Activated naive CD8-positive, alpha-beta T cell treated with anti-CD3 and anti-CD28 coated beads, Interleukin-2, amount 50 U/mL, for 24 hours (primary cell): ENCODE measurements at places on chromosomes 4 and X.

DNA sequence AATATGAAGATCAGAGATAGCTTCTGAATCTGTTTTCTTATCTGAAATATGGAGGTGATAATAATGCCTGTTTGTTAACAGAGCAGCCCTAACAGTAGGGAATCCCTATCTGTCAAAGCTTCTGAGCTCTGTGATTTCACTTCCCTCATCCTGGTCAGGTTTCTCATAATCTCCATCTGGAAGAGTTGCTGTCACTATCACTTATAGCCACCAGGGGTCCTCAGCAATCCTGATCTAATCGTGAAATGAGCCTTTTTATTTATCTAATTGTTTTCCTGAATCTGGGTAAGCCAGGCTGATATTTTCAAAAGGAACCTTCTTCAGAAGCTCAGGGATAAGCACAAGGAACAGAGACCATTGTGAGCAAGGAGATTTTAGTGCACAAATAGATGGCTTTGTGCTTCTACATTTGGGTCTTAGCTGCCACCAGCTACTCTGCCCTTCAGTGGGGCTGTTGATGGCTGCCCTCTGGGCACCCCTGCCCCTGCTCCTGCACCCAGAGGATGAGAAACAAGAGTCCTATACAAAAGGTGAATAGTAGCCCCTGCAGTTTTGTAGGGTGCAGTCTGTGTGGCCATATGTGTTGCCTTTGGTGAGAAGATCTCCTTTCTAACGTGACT, 196.4 kb upstream of the RADX start:
- DNase-seq: peak; percentile 1

DNA sequence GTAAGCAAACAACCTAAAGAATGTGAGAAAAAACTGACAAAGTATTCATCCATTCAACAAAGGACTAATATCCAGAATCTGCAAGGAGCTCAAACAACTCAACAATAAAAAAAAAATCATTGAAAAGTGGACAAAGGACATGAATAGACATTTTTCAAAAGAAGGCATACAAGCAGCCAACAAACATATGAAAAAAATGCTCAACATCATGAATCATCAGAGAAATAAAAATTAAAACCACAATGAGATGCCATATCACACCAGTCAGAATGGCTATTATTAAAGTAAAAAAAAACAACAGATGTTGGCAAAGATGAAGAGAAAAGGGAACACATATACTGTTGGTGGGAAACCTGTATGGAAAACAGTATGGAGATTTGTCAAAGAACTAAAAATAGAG, 120.7 kb upstream of the ADGRL3 start:
- no peak for DNase-seq

- no peak for DNase-seq
These were observed 96.4 kb downstream of the ANXA10 start for GRCh38 chr4:168188754-168189153.

GRCh38 chrX:13937370-13938050, 92.2 kb downstream of the GEMIN8 start:
- no peak for DNase-seq

DNA sequence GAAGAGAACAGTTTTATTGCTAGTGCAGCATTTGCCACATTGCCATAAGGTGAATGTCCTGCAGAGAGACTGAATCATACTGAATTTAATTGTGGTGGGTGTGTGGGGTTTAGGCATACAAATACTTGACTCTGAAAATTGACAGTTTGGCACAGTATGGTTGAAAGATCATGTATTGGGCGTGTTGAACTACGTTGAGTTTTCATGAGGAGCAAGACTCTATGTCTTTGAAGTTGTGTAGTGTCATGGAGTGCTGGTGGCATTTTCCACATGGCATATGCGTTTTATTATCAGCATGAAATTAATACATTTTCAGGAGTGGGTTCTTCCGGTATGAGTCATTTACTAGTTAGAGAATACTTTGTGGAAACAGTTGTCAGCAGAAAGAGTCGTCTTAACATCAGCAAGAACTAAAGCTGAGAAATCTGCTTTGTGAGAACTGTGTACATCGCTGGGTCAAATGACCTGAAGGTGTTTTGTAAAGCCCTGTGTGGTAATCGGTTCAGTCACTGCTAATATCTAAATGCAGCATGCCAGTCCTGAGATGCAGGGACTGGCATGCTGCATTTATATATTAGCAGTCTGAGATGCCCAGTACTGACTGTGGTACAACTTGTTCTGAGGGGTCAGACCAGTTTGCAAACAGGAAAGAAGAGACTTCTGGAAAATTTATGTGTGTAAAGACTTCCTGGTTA, 50.3 kb downstream of the ARHGAP10 start:
- DNase-seq: no peak

GRCh38 chrX:129798888-129799287, 19.1 kb downstream of the SASH3 start:
- DNase-seq: no peak

DNA sequence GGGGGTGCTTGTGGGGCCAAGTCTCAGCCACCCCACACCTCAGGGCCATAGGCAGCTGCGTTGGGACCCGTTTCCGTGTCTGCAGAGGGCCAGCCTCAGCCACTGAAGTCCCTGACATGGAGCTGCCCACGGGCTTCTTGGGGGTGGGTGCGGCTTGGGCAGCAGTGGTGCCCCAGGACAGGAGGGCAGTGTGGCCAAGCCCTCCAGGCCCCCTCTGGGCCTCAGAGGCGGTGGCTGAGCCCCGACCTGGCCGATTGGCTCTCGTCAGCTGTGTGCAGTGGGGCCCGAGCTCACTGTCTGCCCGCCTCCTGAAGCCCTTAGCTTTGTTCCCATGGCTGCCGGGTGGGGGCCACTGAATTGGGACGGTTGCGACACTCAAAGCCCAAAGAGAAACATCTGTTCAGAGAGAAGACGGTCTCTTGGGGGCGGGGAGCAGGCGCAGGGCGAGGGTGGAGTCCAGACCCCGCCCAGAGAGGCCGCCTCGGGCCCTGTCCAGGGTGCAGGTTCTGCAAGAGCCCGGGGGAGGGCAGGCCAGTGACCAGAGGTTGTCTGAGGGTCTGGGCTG, 9.1 kb downstream of the FGFR3 start:
- DNase-seq: no peak

DNA sequence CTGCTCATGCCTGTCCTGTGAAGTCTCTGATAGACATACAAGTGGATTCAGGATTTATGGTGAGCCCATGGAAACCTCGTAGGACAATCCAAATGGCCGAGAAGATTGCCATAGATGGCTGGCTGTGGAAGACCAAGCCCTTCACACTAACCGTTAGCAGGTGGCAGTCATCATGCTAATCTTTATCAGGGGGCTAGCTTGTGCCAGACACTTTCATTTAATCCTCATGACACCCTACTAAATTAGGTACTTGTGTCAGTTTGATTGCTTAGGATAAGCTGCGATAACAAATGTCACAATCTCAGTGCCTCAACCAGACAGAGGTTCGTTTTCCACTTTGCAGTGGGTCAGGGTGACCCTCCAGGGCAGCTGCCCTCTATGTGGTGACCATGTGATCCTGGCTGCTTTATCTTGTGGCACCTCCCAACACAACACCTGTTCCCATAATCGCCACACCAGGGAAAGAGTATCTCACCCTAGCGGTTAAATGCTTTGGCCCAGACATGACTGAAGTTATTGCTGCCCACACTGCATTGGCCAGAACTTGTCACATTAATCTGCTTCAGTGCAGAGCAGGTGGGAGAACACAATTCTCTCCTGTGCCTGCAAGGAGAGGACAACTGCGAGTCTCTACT, 60.8 kb downstream of the REPS2 start:
- no peak for DNase-seq

GRCh38 chrX:154784149-154784995, 20.9 kb downstream of the MPP1 start:
- no peak for DNase-seq

GRCh38 chr4:19944806-19945205, 306.9 kb upstream of the SLIT2 start:
- DNase-seq: no peak

DNA sequence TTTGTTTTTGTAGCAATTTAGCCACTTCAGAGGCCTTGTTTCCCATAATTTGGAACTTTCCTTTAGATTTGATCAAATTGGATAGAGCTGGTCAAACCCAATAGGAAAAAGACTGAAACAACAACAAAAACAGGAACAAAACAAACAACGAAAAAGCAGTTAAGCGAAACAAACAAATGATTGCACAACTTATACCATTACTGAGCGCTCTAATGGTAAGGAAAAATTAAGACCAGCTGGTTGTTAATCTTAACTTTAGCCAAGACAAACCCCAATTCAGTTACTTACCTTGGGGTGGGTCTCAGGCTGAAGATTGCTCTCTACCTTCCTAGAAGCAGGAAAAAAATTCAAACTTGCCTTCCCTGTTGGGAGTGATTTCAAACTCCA, 38.3 kb downstream of the SPCS3 start:
- no peak for DNase-seq

DNA sequence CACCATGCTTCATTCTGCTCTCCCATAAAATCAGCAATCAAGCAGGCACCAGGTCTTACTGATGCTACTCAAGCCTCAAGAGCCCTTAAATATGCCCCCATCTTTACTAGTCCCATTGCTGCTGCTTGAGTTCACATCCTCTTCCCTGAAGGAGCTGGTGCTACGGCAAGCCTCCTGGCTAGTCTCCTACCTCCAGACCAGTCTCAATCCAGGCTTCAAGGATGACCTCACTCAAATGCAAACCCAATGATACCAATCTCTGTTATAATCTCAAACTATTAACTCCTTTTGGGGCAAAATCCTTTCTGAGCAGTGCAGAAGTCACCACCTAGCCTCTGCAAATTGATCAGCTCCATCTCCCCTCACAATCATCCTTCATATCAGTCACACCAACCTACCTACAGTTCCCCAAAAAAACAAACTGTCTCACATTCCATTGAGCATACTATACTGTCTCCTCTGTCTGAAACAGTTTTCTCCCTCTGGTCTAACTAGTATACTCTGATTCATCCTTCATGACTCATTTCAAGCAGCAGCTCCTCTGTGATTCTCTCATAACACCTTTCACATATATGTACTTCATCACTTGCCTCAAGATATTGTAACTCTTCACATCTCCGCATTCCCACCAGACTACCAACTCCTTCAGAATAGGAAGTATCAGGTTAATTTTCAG, 30.0 kb downstream of the PAPSS1 start:
- DNase-seq: no peak

DNA sequence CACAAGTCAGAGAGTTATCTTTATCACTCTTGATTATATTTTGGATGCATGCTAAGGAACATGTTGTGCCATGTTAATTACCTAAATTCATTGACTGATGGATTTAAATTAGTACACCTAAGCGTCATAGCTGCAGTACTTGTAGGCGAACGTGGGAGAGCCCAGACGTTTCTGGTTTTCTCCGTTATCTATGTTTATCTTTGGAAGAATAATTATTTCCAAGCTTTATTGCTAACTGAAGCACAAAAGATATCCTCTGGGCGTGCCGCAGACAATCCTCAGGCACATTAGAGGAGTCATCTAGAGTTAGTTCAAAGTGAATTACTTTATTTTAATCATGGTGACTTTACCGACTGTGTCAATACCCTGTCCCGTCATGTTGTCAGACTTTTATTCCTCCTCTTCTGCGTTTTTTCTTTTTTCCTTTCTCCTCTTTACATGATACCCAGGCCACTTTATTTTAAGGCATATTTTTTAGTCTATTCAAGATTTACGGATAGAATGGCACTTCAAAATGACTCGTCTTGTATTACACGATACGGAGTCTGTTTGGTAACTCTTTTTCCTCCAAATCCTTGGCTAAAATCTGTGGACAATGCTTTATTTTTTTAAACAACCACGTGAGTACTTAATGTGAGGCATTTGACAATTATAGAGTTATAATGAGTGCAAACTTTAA, 632.0 kb upstream of the TENM3 start:
- no peak for DNase-seq

GRCh38 chrX:150581093-150581775, 12.8 kb downstream of the MTM1 start:
- no peak for DNase-seq

DNA sequence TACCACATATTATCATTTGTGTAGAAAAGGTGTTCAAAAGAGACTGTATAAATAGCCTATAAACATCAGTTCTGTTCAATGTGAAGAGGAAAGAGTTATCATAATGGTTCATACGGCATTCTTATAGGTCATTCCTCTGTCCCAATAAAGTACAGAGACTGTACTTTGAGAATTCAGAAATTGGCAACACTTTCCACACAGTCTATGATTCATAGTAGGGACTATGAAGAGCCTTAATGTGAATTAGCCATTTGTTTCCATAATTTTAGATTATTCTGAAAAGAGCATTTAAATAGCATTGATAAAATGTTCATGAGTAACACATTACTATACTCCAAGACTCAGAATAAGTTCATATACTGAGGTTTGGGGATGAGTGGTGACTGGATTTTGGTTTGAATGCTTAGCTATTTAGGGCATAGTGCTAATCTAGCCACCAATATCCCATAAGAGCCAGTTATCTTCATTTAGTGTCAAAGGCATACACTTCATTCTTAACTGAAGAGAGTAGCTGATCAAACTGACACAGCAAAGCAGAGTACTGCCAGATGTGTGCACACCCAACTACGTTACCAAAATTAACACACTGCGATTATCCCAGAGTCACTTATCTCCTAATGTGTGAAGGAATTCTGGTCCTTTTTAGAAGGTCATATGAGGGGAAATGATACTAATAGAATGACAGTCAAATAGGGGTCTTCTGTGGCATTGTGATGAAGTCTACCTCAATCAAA, 10.2 kb downstream of the ANK2 start:
- DNase-seq: no peak

DNA sequence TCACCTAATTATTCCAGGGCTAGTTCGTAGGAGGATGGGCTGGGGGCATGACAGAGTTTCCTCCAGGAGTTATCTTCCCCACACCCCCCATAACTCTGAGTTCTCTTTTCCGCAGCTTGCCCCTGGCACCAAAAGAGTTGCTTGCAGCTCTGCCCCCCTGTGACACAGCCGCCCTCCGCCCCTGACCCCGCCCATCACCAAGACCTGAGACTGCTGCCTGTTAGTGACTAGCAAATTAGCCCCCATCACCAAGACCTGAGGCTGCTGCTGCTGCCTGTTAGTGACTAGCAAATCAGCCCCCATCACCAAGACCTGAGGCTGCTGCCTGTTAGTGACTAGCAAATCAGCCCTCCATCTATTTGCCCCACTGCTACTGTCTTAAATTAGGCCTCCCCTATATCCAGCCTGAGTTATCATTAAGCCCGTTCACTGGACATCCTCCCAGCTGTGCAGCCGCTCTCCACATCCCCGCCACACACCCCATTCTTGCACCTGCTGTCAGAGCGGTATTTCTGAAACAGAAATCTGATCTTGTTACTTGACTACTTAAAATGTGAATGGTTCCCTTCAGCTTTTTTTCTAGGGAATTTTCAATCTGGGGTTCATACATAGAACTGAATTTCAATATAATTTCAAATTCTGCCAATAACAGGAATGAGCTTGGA, 1.5 kb upstream of the PAPSS1 start:
- DNase-seq: peak; percentile 58

DNA sequence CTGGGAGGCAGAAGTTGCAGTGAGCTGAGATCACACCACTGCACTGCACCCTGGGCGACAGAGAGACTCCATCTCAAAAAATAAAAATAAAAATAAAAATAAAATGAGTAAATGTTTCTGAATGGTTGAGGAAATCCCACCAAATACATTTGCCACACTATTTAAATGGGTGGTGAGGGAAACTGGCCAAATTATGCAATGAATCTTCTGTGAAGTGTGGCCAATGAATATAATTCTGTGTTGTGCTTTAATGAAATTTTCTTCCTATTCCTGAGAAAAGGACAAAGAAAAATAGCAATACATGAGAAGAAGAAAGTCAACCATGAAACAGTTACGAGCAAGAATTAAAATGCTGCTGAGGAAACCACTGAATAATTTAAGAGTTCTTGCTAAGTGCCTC, 69.9 kb downstream of the CAMK2D start:
- DNase-seq: no peak

- no peak for DNase-seq
These were observed 86.6 kb downstream of the TIGD2 start for GRCh38 chr4:89197920-89198319.

GRCh38 chr4:85478576-85478975, 3.6 kb downstream of the ARHGAP24 start:
- no peak for DNase-seq
